Nucleus accumbens (tissue), 56 donors: ENCODE measurements at places on chromosomes 2 and 18.

DNA sequence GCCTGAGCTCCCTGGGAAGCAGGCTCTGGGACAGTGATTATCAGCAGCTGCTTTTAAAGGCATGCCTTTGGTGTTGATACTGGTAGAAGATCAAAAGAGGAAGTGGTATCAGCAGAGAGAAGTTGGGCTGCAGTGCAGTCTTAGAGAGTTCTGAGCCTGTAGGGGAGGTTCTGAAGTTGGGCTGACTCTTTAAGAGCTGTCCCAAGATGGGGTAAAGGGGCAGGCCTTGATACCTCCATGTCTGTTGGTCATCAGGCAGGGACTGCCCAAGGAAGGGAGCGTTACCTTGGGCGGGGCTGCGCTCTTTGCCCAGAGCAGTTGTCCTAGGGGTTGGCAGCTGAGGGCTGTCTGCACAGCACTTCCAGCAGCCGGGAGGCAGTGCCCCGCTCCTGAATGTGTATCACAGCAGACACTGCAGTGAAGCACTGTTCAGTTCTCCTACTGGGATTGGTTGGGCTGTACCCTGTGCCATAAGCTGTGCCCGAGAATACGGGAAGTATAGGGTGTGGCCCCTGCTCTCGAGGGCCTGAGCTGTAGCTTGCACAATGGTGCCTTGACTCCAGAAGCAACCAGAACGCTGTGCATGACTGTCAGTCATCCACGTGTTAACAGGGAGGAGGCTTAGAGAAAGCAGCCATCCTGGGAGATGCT, 177.0 kb downstream of the CTIF start:
- DNase-seq: no peak

DNA sequence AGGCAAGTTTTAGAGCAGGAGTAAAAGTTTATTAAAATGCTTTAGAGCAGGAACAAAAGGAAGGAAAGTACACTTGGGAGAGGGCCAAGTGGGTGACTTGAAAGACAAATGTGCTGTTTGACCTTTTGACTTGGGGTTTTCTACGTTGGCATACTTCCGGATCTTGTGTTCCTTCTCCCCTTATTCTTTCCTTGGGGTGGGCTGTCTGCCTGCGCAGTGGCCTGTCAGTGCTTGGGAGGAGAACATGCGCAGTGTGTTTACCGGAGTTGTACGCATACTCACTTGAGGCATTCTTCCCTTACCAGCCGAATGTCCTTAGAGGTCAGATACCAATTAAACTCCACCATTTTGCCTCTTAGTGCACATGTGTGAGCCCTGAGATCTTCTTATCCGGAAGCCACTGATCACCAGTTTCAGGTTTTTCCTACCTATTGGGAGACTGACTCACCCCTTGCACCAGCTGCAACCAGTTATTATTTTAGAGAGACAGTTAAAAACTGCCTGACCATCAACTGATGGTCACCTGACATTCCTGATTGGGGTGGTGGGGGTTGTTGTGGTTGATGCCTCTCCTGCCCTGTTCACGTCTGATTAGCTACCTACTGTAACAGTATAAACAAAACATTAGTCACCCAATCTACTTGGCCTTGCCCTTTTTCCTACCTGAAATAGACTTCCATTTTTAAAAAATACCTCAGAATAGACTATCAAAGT, 67.5 kb downstream of the NYAP2 start:
- DNase-seq: no peak

GRCh38 chr18:49459404-49460171, 857 bp downstream of the DYM start:
- no peak for DNase-seq

GRCh38 chr18:32730620-32731091, 42.2 kb downstream of the KLHL14 start:
- DNase-seq: no peak

DNA sequence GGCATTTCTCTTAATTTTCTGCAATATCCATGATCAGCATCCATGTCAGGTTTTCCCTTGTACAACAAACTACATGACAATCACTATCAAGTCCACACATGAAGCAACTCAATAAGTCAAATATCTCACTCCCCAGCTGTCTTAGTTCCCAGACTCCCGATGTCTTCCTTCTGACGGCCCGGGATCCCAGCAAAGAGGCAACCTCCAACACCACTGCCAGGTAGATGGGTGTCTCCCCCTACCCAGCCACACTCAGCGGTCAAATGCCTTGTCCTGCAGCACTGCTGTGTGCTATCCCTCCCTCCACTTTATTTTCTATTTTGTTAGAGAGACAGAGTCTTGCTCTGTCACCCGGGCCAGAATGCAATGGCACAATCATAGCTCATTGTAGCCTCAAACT, 23.3 kb downstream of the TRABD2A start:
- DNase-seq: no peak

DNA sequence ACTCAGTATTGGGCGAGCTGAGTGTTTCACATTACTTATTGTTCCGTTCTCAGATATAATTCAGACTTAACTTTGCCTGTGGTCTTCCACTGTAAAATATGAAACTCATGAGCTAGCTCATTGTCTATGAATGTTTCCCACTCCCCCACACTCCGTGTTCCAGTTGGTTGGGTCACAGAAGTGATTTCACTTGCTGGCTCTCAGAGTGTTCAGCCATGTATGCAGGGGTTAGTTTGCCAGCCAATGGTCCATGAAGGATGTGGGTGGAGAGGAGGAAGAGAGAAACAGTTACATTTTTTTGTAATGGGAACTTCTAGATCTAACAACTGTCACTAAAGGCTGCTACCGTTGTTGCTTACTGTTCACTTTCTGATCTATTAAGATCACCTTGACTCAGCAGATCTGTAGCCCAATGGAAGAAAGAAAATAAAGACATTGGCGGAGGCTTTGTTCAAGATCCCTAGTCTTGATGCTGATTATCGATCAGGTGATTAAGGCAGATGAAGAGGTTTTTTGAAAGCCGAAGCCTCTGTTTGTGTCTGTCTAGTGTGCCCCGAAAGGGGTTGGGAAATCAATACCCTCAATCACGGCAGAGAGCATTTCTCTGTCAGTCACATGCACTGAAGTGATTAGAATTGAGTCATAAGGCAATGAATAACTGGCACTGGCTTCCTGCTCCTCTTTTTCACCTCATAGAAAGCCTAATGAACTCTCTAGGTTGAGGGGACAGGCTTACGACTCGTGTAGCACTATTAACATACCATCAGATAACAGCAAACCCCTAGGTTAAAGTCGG, 279.7 kb upstream of the FIGN start:
- DNase-seq: no peak

- no peak for DNase-seq
Measured at GRCh38 chr2:236973343-236973980, 112.2 kb upstream of the COPS8 start.

GRCh38 chr2:212549463-212549862, 10.9 kb upstream of the ERBB4 start:
- no peak for DNase-seq

GRCh38 chr18:77344786-77345500, 95.3 kb downstream of the GALR1 start:
- DNase-seq: no peak

DNA sequence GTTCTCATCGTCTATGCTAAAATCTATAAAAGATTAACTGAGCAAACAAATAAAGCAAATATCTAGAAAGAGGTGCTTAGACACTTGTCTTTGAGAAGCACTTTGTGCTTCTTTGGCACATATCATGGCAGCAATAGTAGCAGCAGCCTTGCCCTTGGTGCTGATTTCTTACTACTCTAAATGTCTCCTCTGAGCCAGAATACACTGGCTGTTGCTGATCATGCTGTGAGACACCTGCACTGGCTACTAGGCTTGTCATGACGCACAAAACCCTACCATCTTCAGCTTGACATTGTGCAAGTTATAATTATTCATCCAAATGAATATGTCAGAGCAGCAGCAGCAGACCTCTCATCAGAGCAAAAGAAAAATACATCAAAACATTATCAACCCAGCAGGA, 46.7 kb downstream of the FANCL start:
- no peak for DNase-seq

- peak; percentile 42 for DNase-seq
Measured at GRCh38 chr2:130727286-130727924, 1.5 kb upstream of the GPR148 start.

DNA sequence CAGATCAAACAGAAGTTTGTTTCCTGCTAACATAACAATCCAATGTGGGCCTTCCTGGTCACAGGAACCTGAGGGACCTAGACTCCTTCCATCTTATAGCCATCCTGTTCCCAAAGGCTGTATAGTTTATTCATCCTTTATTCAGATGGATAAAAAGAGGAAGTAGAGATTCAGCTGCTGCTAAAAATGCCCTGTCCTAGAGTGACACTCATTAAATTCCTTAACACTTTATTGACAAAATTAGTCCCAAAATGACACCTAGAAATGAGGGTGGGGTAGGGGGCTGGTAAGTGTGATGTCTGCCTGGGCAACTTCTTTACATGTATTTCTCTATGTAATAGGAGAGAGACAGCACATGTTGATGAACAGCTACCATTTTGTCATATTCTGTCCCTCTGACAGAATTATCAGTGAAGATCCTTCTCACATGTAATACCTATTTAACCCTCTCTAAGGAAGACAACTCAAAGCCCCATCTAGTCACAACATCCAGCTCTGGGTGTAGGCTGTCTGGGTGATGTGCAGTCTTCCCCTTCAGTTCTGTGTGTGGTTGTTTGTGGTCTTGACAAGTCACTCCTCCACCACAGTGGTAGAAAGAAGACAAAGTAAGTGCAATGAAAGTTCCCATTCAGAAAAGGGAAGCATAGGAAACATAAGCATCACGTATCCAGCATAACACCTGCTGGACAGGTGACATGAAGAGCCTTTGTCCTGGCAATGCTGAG, 253.9 kb upstream of the CNTNAP5 start:
- no peak for DNase-seq

DNA sequence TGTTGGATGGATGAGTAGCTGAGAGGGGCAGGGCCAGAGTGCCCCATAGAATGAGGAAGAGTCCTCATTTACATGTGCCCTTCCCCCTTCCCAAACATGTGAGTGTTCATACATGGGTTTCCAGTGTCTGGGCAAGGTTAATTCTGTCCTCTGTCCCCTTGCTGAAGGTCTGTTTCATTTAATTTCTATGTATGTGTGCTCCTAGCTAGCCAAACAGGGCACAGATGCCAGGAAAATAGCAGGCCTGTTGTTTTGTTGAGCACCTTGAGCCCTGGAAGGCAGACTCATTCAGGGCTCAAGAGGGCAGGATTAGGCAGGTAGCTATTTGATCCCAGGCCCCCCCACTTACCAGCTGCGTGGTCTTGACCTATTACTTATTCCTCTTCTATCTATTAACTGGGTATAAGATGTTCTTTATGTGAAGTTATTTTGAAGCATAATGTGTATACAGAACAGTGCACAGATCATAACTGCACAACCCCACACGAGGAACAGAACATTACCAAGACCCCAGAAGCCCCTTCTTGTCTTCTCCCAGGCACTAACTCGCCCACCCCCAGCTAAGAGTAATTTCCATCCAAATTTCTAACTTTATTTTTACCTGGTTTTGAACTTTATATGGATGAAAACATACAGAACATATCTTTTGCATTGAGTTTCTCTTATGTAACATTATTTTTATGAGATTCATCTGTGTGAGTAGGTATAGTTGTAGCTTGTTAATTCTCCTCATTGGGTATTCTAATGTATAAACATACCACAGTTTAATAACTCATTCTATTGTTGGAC, 164.3 kb downstream of the RPIA start:
- no peak for DNase-seq

- DNase-seq: no peak
Measured at GRCh38 chr2:85222792-85223191, 89.6 kb downstream of the TCF7L1 start.

DNA sequence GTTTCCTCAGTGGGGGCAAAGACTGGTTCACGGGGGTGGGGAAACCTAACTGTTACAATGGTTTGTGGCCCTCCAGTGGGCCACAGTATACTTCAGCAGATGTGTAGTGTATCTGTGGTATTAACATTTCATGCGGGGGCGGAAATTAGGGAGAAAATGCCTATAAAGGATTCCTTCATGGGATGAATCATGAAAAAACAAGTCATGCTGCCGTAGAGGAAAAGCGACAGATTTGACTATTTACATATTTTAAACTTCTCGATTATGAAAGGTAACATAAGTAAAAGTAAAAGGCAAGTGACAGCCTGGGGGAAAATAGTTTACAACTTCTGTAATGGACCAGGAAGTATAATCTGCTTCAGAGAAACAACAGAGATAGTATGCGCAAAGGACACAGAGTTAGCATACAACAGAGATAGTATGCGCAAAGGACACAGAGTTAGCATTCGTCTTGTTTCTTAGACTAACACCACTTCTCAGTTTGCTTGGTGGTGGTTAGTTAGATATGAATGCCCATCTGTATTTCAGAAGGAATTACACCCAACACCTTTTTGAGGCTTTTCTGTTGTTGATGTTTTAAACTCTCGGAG, 41.1 kb downstream of the MRPS9 start:
- no peak for DNase-seq

DNA sequence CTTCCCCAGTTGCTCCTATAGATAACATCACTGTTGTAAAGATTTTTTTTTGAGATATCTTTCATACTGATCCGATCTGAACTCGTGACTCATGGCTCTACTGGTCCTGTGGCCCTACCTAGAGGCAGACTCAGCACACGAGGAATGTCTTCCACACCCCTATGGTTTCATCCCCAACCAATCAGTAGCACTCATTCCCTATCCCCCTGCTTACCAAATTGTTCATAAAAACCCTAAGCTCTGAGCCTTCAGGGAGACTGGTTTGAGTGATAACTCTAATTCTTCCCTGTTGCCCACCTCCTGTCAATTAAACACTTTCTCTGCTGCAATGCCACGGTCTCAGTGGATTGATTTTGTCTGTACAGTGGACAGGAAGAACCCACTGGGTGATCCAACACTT, 4.2 kb upstream of the SAP130 start:
- DNase-seq: no peak

- DNase-seq: no peak
Measured at GRCh38 chr2:203549406-203549805, 14.3 kb upstream of the RAPH1 start.

GRCh38 chr2:202624133-202624532, 10.6 kb upstream of the FAM117B start:
- no peak for DNase-seq

DNA sequence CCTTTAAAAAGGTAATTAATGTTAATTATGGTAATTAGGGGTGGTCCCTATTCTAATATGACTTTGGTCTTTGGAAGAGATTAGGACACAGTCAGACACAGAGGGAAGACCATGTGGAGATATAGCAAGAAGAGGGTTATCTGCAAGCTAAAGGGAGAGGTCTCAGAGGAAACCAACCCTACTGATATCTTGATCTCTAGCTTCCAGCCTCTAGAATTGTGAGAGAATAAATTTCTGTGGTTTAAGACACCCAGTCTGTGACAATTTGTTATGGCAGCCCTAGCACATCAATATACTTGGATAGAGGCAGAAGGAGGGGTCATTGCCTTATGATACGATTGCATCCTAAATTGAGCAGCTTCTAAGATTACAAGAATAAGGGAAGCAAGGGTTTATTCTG, 21.3 kb upstream of the NT5C1B start:
- DNase-seq: no peak

- DNase-seq: no peak
Measured at GRCh38 chr2:161090411-161090810, 69.8 kb upstream of the TANK start.

DNA sequence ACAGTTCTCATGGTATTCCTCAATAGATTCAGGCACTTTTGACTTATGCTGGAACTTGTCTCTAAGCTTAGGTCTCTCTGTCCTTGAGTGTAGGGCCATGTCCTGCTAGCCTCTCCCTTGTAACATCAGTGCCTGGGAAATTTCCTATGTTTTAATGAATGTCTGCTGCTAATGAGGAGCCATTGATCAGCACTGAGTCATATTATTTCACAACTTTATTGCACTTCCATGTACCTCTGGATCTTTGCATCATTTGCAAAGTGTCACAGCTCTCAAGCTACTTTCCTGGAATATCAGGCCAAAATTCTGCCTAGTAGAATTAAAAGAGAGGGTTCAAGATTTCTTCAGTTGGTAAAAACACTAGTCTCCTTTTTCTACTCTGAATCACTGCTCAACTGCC, 102.5 kb downstream of the GAREM1 start:
- DNase-seq: no peak
